IPS DF 19.7 (cell line): ENCODE measurements at places on chromosomes 12 and 14.

DNA sequence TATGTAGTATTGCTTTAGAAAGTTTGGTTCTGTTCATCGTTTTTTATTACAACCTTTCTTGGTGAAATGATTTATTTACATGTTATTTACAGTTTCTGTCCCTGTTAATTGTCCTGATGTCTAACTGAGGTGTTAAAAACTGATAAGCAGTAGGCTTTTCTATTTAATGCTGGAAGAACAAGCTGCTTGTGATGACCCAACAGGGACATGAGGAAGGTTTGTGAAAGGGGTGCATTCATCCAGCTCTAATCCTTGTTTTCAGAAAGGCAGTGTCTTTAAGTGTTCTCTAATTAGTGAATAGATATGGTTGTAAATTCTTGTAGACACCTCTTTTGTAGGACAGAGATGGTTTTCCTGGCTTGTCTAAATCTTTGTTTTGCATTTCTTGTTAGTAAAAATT is 191.4 kb downstream of the FOXA1 start:
- no peak for DNase-seq

- no peak for DNase-seq
Observed at GRCh38 chr12:52073531-52074381, 4.0 kb downstream of the ATG101 start.

GRCh38 chr14:25001601-25002000 is 48.3 kb downstream of the STXBP6 start:
- no peak for DNase-seq

- DNase-seq, result no peak
Observed at GRCh38 chr14:100031506-100032281, 33.5 kb upstream of the EVL start.

DNA sequence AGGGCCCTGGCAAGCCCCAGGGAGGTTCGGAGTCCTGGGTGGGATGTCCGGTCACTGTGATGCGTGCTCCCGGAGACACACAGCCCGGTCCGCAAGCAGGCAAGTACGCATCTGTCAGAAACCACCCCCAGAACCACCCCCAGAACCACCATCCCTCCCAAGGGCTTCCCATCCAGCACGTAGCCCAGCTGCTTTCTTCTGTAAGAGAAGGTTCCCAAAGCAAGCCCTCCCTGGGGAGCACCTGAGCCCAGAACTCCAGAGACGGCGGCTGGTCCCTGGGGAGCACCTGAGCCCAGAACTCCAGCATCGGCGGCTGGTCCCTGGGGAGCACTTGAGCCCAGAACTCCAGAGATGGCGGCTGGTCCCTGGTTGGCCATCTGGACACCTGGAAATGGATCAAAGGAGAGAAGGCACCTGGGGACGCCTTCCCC is 2.6 kb upstream of the FBRSL1 start:
- DNase-seq, result no peak

GRCh38 chr12:15662303-15662980 is 126.7 kb downstream of the EPS8 start:
- no peak for DNase-seq

- no peak for DNase-seq
Observed at GRCh38 chr14:51224551-51224950, 15.5 kb upstream of the TMX1 start.

- DNase-seq, result no peak
Observed at GRCh38 chr12:113120670-113121370, 14.7 kb downstream of the RASAL1 start.

GRCh38 chr14:42248131-42248530 is 641.5 kb downstream of the LRFN5 start:
- DNase-seq, result no peak

- no peak for DNase-seq
Observed at GRCh38 chr12:50932787-50933280, 19.5 kb upstream of the HIGD1C start.

DNA sequence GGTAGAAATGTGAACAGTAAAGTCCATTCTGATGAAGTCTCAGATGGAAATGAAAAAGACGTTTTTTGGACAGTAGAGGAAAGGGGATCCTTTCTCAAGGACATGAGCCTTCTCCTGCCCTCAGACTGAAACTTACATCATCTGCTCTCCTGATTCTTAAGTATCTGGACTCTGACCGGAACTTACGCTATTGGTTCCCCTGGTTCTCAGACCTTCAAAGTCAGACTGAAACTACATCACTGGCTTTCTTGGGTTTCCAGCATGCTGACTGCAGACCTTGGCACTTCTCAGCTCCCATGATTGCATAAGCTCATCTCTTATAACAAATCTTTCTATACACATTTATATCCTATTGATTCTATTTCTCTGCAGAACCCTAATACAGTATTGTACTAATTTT is 291.0 kb downstream of the SNAPC1 start:
- no peak for DNase-seq

DNA sequence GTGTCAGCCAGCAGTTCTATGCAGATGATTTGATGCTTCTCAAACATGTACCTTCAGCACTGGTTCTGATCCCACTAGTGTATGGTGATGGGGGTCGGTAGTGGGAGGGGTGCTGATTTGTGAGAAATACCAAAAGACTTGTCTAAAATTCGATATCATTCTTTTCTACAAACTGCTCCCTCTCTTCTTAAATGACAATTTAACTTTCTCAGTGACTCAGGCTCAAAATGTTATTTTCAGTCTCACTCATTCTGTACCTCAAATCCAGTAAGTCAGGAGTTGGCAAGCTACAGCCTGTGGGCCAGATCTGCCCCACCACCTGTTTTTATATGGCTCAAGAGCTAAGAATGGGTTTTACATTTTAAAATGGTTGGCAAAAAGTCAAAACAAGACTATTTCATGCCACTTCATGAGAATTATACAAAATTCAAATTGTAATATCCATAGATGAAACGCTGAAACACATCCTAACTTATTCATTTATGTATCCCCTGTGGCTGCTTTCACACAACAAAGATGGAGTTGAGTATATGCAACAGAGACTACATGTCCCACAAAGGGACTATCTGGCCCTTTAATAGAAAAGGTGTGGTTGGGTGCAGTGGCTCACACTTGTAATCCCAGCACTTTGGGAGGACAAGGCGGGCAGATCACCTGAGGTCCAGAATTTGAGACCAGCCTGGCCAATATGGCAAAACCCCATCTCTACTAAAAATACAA is 6.6 kb upstream of the NOP2 start:
- no peak for DNase-seq

- no peak for DNase-seq
Observed at GRCh38 chr12:120630104-120630892, 10.1 kb upstream of the CABP1 start.

DNA sequence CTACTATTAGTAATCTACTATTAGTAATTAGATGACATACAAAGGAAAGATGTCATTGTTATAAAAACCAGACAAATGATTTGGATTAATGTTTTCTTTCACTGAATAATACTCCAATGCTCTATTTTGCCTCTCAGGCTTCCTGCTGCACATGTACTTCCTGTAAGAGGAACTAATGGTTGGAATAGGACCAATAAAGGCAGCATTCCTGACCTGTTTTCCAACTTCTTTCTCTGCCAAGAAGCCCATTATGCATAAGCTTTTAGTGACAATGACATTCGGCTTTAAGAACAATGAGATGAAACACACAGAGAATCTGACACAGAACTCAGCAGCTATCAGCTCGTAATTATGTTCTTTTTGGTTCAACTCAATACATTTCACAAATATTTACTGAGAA is 5.2 kb upstream of the C12orf56 start:
- DNase-seq, result no peak

DNA sequence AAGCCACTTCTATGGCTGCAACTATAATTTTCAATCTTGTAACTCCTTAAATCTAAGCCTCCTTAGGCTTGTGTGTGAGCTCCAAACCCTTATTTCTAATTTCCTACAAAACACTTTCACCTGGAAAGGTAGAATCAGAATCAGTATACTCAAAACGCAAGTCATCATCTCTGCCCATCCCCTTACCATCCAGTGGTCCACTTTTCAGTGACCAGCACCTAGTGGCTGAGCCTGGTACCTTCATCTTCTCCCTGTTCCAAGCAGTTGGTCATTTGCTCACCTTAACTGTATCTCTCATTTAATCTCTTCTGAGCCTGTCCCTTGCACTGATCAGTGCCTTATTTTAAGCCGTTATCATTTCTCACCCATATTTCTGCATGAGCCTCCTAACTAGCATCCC is 107.9 kb downstream of the PPM1H start:
- no peak for DNase-seq

- DNase-seq, result no peak
Observed at GRCh38 chr12:6084969-6085450, 39.5 kb downstream of the VWF start.

GRCh38 chr14:76827696-76828296 is 1.6 kb downstream of the LRRC74A start:
- DNase-seq, result no peak

DNA sequence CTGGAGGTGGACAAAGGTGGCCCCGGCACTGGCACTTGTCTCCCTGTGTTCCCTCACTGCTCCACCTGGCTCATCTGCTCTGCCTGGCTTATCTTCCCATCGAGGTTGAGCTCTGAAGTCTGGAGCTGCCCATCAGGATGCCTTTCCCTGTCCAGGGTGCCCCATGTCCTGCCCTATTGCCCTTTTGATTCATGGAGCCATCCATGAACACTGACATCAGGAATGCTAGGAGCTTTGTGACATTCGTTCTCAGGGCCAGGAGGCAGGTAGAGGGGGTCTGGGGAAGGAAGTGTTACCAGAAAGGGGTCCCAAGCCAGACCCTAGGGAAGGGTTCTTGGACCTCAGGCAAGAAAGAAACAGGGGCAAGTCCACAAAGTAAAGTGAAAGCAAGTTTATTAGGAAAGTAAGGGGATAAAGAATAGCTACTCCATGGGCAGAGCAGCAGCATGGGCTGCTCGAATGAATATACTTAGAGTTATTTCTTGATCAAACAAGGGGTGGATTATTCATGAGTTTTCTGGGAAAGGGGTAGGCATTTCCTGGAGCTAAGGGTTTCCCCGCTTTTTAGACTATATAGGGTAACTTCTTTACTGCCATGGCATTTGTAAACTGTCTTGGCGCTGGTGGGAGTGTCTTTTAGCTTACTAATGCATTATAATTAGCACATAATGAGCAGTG is 51.6 kb downstream of the RIN3 start:
- no peak for DNase-seq

DNA sequence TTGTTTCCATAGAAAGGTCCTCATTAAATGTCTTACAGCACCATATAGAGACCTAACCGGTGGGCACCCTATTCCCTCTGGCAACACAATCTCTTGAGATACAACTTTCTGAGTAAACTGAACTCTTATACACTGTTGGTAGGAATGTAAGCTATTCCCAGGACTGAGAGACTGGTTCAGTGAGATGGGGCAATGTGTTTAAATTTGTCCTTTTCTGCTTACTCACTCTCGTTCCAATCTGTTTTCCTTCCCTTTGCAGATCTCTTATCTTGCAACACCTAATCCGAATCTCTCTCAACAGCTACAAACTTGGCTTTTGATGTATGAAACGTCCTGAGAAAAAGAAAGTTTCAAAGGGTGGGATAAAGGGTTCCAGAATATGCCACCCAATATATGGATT is 26.1 kb upstream of the ETV6 start:
- no peak for DNase-seq

DNA sequence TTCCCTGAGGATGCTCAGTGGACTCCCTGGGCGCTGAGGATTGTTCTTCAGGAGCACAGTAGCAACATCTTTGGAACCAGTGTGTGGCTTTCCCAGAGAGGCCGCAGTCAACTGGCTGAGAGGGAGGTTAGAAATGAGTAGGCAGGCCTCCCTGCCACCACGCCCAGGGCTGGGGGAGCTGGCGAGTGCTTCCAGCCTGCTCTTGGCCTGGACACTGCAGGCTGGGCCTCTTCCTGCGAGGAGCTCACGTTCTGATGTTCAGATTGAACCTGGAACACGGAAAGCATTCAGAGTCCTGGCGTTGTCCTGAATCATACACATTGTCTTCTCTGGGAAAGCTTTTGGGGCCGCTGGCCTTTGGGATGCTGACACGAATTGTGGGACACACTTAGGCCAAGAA is 15.6 kb downstream of the TSPAN9 start:
- DNase-seq, result no peak

GRCh38 chr14:103143506-103143905 is 20.2 kb downstream of the TNFAIP2 start:
- no peak for DNase-seq

DNA sequence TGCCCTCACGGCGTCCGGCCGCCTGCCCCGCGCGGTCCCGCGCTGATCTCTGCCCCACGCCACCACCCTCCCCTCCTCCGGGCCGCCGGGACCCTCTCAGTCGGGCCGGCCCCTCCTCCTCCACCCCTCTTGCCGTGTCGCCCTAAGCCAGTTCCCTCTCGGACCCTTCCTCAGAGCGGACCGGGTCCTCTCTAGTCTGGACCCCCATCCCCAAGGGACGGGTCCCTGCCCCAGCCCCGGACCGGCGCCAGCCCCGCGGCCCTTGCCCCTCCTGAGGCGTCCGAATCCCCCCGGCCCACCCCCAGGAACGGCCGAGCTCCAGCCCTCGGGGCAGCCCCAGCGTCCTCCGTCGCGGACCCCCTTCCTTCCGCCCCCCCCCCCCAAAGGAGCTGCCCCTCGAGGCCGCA is 485 bp downstream of the PPP4R4 start:
- no peak for DNase-seq

DNA sequence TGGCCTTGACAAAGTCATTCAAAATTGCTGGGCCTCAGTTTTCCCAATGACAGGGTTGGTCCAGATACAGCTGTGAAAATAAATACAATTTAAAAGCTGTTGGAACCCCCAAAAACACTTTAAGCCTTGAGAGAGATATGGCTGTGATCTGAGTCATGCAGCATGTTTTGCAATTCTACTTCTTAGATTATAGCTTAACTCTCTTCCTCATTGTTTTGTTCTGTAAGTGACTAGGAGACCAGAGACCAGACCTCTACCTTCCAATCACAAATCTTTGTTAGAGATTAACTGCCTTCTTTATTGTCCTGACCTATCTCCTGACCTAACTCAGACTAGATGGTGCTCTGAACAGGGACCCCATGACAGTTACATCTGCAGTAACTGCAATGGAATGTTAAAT is 198.1 kb downstream of the STXBP6 start:
- no peak for DNase-seq

DNA sequence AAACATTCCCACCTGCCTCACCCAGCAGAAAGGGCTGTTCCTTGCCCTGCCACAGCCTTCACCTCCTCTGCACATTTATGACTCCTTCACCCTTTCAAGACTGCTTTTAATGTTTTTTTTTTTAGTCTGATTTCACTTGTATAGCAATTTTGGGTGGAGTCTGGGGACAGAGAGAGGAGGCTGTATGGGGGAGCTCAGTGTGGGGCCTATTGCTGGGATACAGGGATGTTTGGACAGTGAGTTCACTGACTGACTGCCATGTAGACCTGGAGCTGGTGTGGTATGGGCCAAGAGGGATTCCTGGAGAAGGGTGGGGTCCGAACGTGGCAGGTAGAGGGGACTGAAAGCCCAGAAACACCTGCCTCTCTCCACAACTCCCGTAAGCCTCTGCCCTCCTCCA is 1.9 kb upstream of the KRT85 start:
- no peak for DNase-seq

DNA sequence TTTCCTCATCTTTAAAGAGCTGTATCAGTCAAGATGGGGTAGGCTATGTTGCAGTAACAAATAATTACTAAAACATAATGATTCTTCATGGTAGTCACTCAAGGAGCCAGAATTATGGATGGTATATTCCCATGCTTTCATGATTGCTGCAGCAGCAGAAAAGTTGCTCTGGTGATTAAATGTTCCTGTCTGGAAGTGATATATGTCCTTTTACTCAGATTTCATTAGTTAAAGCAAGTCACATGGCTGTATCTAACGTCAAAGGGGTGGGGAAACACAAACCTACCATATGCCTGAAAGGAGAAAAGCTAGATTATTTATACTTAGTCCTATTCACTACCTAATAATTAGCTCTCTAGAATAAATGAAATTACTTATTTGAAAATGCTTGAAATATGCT is 594.7 kb downstream of the SOX5 start:
- DNase-seq, result no peak

- DNase-seq, result no peak
Observed at GRCh38 chr12:126811391-126811790, 1455.6 kb upstream of the TMEM132C start.
